HS-27A (cell line): ENCODE measurements at places on chromosomes 5 and 9.

- no peak for DNase-seq
Observed at GRCh38 chr9:73529666-73530065, 378.0 kb downstream of the ANXA1 start.

GRCh38 chr5:32960340-32961058 lies 249.4 kb downstream of the NPR3 start:
- DNase-seq, result no peak

- DNase-seq, result no peak
Observed at GRCh38 chr9:133975511-133975910, 16.6 kb downstream of the VAV2 start.

DNA sequence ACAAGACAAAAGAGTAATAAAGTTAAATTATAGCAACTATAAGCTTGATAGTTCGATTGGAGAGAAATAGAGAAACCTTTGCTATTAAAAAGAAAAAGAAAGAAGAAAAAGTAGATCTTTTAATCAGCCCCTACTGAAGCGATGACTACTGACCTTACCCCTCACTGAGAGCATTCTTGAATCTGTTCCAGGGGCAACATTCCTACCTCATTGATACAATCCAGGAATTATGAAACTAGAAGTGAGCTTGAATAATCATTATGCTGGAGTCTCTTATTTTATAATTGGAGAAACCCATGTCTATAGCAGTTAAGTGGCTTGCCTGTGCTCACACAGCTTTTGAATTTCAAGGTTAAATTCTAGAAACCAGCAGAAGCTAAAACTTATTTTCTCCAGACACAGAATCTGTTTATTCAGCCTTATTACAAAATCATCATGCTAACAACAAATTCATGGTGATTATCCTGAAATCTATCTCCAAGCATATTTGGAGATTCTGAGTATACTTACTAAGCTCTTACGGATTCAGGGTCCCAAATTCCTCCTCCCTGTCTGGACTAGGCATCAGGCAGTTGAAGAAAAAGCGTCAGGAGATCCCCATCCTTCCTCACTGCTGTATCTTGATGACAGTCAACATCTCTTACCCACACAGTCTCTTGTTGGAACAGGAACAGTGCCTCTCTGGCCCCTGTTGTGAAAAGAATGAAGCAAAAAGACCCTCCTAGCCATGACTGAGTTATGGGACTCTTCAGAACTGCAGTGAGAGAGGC lies 547.6 kb upstream of the WWC1 start:
- DNase-seq, result no peak

DNA sequence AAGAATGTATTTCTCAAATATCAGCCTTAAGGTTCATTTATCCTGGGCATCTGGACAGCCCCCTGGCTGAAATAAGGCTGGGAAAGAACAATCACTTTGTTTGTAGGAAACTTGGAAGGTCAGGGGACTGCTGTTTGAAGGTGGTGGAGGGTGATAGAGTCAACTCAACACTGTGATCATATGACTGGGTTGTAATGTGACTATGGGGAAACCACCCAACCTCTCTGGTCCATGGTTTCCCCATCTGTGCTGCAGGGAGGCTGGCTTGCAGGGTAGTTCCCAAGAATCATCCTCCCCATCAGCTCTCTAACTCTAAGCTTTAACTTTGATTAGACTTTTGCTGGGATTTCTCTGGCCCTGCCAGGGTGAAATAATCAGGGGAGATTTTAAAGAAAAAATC lies 10.0 kb downstream of the INSYN2B start:
- DNase-seq, result no peak

DNA sequence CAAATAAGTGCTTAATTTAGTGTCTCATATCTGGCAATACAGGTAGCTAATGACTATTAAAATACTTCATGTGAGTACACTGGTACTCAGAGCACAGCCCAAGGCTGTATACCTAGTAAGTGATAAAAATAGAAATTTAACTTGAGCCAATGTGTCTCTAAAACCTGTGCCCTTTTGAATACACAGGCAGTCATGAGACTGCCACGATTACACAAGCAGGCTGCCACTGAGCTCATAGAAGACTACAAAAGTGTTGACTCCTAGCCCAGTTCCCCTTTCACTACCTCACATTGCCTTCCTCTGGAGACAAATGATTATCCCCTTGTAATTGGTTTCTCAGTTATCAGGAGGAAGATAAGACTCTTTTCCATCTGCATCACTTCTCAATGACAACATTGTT lies 66.3 kb upstream of the PAPPA start:
- DNase-seq, result no peak

DNA sequence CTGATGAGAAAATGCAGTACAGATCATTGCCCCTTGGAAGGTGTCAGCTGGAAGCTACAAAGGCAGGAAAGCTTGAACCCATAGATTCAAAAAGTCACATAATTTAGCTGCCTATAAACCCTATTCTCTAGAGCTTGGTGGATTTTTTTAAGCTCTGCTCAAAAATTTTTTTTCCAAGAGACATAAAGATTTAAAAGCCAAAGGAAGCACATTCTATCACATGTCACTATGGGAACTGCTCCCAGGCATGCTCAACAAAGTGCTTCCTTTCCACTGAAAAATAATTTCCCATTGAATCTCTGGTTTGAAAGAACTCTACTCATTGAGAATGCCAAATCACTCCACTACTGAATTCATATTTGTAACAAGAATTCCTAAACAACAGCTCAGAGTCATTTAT lies 419.8 kb downstream of the CETN3 start:
- DNase-seq, result no peak

DNA sequence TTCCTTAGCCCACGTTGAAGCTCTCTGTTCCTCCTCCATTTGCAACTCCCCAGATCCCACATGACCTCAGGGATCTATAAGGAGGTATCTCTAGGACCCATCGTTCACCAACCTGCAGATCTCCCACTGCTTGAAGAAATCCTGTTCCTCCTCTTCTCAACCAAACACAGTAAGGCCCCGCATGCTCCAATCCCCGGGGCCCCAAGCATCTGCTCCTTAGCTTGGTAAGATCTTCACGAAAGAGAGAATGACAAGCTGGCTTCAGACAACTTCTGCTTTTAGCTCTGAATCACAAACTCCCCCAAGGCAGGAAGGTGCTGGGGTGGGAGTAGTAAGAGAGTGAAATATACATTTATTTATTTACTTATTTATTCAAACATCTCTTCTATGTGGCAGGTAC lies 33.0 kb upstream of the ARHGAP26 start:
- no peak for DNase-seq

GRCh38 chr5:42583322-42583721 lies 160.1 kb downstream of the GHR start:
- peak; percentile 22 for DNase-seq

DNA sequence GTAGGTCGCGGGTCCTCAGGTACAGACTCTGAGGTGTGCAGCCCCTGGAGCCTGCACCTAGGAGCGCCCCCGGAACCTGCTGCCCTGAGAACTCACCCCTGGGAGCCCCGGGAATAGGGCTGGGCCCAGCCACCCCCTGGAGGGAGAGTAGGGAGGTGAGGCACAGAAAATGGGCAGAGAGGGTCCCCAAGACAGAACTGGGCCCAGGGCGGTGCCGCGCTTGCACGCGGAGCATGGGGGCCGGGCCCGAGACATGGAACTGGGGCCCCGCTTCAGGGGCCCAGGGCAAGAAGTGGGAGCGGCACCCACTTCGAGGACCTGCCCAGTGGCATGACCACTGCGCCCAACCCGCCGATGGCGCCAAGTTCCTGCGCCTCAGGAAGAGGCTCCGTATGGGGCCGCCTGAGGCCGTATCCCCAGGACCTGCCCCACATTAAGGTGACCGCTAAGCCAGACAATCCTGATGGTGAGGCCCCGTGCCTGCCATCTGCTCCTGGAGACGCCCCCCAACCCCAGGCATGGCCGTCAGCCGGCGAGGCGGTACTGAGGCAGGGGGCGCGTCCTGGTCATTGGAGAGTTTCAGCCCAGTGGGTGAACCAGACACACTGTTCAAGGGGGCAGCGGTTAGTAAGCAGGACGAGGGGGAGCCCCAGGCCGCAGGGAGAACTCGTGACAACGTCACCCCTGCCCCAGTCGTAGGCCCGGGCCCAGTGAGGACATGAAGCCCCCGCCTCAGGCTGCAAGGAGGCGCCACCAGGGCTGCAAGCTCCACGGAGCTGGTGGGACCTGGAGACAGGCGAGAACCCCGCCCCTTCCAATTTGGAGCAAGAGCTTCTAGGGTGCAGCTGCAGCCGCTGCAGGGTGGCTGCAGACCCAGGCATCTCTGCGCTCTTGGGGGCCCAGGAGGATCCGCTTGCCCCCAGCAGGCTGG lies 89.5 kb upstream of the PUM3 start:
- DNase-seq, result no peak

DNA sequence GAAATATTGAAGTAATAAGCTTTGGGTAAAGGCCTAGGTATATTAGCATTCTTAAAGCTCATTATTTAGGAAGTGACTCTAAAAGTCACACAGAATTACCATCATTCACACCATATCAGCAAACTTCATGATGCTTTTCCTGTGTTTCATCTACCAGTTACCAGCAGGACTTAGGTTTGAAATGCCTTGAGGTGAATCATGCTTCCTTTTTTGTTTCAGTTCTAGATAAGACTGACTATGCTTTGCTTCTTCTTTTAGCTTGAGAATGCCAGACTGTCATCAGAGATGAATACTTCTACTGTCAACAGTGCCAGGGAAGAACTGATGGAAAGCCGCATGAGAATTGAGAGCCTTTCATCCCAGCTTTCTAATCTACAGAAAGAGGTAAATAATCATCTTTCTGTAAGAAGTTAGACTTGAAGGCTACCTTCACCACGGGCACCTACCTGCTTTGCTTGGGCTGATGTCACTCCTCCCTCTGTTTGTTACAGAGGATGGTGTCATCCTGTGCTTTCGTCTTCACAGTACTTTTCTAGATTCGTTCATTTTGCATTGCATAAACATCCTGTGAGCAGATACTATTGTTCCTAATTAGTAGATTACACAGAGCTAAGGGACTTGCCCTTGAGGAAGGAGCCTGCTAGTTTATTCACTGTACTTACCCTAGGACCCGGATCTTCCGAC lies 34.7 kb downstream of the LMNB1 start:
- DNase-seq, result no peak

- no peak for DNase-seq
Observed at GRCh38 chr5:7039074-7039473, 325.8 kb downstream of the TENT4A start.

DNA sequence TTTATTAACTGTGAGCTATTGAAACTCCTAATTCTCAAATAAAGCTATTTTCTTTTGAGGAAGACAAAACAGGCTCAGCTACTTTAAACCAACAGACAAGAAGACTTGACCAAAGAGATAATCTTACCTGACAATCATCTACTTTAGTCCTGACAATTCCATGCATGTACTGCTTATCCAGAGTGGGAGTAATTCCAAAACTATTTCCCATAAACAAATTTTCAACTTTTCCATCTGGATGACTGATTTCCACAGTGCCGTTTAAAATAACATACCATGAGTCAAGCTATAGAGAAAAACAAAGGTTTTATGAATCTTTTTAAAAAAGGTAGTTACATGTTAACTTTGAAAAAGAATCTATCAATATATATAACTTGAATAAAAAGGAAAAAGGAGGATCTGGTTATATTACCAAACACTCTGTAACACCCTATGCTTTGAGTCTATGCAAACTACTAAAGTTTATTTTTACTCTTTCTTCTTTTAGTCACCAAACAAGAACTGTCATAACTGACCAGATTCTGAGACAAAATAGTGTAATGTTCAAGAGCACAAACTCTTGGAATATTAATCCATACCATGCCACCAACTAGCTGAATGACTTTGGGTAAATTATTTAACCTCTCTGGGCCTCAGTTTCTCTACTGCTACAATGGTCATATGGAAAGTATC lies 129.7 kb downstream of the RAPGEF6 start:
- DNase-seq, result no peak

GRCh38 chr5:56270568-56271392 lies 37.6 kb upstream of the ANKRD55 start:
- DNase-seq, result no peak

- DNase-seq, result no peak
Observed at GRCh38 chr9:81103597-81104471, 585.5 kb downstream of the TLE1 start.

DNA sequence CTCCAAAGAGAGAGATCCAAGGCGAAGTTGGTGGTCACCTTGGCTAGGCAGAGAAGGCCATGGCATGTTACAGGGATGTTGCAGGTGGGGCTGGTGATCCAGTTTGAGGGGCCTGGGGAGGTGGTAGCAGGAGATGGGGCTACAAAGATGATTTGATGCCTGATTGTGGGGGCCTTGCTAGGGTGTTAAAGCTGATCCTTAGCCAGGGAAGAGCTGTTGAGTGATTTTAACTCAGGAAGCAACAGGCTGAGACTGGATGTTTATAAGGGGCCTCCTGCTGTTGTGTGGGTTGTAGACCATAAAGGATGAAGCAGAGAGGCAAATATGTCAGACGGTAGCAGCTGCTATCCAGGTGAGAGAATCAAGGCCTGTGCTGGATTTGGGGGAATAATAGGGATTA lies 19.0 kb upstream of the SMAD5 start:
- no peak for DNase-seq

- DNase-seq, result no peak
Observed at GRCh38 chr9:83425240-83425639, 113.0 kb downstream of the FRMD3 start.
